ENCODE measurements at places on chromosomes 2 and 18.

GRCh38 chr2:190404487-190404886, 3.7 kb upstream of the MFSD6 start:
- no peaks in the 10 kb centered on the region for H3K36me3 ChIP-seq
- no peaks in the 10 kb centered on the region for H3K27me3 ChIP-seq
- peak; percentile 3 for DNase-seq
- peaks cover 12% of the 10 kb centered on the region for H3K4me1 ChIP-seq

DNA sequence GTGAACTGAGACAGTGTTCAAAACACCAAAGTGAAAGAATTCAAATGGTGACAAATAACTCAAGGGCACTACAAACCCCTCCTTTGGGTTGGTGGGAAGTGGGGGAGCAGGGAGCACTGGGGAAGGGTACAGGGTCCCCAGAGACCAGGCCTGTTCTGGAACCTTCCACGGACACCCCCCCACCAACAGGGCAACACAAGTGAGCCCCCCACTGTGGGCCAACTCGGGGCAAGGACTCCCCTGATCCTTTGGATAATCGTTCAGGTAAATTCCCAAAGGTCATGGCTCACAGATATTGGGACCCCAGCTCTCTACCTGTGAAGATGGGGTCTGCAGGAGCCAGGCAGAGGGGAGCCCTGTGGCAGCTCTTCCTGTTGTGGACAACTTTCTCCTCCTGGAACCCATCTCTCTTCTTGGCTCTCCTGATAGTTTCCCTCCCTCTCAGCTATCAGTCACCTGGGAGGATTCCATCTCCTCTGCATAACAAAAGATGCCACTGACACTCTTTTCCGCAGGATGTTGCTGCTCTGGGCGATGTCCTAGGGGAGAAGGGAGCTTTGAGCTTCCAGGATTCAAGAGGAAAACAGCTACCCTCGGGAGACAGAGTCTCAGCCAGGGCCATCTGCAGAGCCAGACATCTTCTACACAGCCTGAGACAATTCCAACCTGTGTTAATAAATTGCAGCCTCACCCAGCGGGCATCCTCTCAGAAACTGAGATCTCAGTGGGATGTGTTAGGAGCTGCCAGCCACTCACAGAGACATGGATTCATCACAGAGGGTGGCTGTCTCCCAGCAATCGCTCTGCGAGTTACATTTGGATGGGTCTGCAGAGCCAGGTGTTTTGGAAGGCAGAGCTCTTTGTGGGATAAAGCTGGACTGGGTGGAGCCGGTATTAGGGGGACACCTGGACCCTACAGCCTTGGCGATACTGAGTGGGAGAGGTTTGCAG, 35.4 kb downstream of the MBP start:
- H3K27me3 ChIP-seq = no peaks in the 10 kb centered on the region
- DNase-seq = no peak
- H3K27ac ChIP-seq = no peak overlapping the region

DNA sequence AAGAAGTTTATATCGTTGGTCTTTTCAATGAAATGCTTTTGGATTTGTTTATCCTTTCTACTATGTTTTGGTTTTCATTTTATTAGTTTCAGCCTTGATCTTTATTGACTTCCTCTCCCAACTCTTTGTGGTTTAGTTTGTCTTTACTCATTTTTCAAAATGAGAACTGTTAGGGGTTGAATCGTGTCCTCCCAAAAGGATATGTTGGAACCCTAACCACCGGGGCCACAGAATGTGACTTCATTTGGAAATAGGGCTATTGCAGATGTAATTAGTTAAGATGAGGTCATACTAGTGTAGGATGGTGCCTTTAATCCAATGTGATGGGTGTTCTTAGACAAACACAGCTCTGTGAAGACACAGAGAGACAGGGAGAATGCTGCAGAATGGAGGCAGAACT, 60.4 kb upstream of the IL1R2 start:
- no peaks in the 10 kb centered on the region for H3K27me3 ChIP-seq
- no peak for DNase-seq
- no peak overlapping the region for H3K27ac ChIP-seq
- peaks cover 5% of the 10 kb centered on the region for H3K4me1 ChIP-seq
- no peak overlapping the region for H3K4me3 ChIP-seq
- no peaks in the 10 kb centered on the region for H3K36me3 ChIP-seq

DNA sequence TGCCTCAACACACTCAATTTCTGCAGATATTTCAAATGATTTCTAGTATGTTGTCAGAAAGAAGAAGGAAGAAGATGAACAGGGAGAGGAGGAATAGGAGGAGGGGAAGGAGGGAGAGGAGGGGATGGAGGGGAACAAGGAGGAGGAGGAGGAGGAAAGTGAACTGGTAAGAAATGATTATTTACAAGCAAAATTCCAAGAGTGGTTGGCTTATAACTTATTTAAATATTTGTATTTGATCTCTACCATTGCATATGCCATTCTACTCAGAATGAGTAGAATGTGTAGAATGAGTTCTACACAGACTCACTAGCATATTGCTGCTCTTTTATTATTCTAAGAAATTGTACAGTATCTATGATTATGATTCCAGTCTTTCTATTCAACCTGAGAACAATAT, 866.2 kb upstream of the DDX18 start:
- H3K27ac ChIP-seq = no peak overlapping the region
- H3K4me1 ChIP-seq = no peaks in the 10 kb centered on the region
- no peak for DNase-seq
- H3K4me3 ChIP-seq = no peak overlapping the region
- H3K27me3 ChIP-seq = 0 out of 2 replicates have a peak, but pooled peaks cover 3% of the 10 kb centered on the region

GRCh38 chr2:95345081-95345562, 48.0 kb downstream of the KCNIP3 start:
- H3K27ac ChIP-seq = no peak overlapping the region
- H3K4me3 ChIP-seq = peak overlapping the region; percentile 84
- peaks cover 70% of the 10 kb centered on the region for H3K27me3 ChIP-seq
- DNase-seq = no peak
- no peaks in the 10 kb centered on the region for H3K36me3 ChIP-seq

- no peak for DNase-seq
- no peak overlapping the region for H3K27ac ChIP-seq
- H3K36me3 ChIP-seq = no peaks in the 10 kb centered on the region
Measured at GRCh38 chr2:163369111-163369510, 366.7 kb downstream of the FIGN start.

GRCh38 chr2:141075753-141076152, 1055.1 kb downstream of the LRP1B start:
- H3K36me3 ChIP-seq = no peaks in the 10 kb centered on the region
- H3K4me1 ChIP-seq = no peaks in the 10 kb centered on the region
- H3K4me3 ChIP-seq = no peak overlapping the region
- DNase-seq = no peak

GRCh38 chr2:175887776-175888175, 114.3 kb downstream of the LNPK start:
- peaks cover 24% of the 10 kb centered on the region for H3K27me3 ChIP-seq
- no peaks in the 10 kb centered on the region for H3K4me1 ChIP-seq
- DNase-seq = no peak
- H3K36me3 ChIP-seq = no peaks in the 10 kb centered on the region

DNA sequence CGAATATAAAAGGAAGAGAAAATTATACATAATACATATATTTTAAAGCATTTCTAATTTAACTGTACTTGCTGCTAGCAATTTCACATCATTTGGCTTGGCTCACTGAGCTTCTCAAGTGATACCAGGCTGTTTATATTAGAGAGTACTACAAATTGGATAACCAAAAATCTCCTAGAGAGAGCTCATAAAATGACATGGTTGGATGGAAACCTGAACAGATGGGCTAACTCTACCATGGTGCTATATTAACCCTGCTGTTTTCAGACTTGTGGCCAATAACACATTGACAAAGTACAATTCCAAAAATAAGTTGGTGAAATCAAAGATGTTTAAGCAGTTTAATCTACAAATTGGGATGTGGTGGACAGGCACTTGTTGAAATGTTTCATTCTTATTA, 364.4 kb upstream of the GCFC2 start:
- H3K27ac ChIP-seq = no peak overlapping the region
- no peak for DNase-seq
- no peaks in the 10 kb centered on the region for H3K4me1 ChIP-seq
- no peaks in the 10 kb centered on the region for H3K27me3 ChIP-seq

GRCh38 chr2:217920879-217921603, 81.8 kb downstream of the TNS1 start:
- H3K27me3 ChIP-seq = no peaks in the 10 kb centered on the region
- H3K27ac ChIP-seq = no peak overlapping the region
- no peaks in the 10 kb centered on the region for H3K4me1 ChIP-seq
- no peak for DNase-seq

- DNase-seq = no peak
- no peak overlapping the region for H3K27ac ChIP-seq
- peaks cover 16% of the 10 kb centered on the region for H3K27me3 ChIP-seq
- H3K4me1 ChIP-seq = no peaks in the 10 kb centered on the region
- H3K36me3 ChIP-seq = no peaks in the 10 kb centered on the region
- H3K4me3 ChIP-seq = no peak overlapping the region
Measured at GRCh38 chr2:133485868-133486267, 82.4 kb downstream of the NCKAP5 start.
